ENCODE measurements at places on chromosomes 13 and 19.

GRCh38 chr13:71632721-71633120 is 234.3 kb downstream of the DACH1 start:
- DNase-seq: no peak

- no peak for DNase-seq
Observed at GRCh38 chr19:6103217-6103644, 7.1 kb downstream of the RFX2 start.

- no peak for DNase-seq
Observed at GRCh38 chr19:47723581-47723940, 10.3 kb downstream of the EHD2 start.

DNA sequence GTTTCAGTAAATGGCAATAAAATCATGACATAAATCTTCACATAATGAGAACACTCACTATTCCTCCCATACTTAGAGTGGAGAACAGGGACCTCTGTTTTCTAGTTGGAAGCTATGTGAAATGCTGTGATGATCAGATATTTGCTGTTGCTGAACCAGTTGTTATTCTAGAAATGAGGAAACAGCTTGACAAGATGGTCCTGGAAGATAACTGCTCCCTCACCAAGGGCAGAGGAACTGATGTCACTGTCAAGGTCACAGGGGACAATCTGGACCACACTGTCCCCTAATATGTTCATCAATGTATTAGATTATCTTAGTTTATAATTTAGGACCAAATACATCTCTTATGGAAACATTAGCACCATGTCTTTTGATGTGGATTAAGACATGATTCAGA is 1173.3 kb downstream of the PCDH17 start:
- no peak for DNase-seq

DNA sequence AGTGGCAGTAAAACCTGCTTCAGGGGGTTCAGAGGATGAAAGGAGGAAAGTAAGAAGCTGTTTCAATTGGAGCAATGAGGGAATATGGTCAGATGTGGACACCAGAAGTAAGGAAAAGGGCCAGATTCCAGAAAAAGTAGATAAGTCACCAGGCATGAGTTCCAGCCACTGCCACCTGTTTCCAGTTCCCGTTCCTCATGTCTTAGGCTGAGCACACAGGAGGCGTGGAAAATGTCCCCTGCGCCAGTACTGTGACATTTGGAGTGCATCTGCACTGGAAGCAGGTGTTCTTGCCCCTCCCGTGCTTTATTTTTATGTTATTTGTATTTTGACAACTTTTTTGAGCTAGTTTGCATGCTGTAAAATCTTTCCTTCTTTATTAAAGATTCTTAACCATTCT is 25.3 kb downstream of the LMO7 start:
- no peak for DNase-seq

DNA sequence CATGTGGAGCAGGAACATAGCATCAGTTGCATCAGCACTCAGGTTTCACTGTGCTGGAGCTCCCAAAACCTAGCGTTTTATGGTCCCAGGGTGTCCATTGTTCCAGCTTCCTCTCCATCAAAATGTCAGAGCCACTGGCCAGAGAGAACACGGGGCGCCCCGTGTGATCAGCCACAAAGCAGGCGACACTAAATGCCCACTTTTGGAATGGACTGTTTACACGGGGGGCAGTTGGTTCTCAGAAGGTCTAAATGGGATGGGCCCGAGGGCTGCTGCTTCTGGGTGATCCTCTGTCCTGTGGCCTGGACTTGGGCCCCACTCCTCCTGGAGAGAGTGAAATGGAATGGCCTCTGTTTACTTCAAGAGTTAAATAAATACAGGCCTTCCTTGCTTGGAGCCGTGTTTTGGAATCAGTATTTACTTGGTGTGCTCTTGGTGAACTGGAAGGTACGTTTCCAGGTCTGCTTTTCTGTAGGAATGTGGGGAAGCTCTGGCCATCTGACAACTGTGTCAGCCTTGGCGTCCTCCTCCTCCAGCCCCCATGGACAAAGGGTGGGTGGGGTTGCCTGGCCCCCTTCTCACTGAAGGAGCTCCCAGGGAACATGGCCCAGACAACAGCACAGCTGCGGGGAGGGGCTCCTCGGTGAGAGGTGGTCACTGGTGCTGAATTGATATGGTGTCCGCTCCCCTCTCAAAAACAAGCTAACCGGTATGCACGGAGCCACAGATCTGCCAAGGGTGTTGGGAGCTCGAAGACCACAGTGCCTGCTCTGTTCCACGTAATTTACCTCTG is 16.1 kb upstream of the MCF2L start:
- peak; percentile 15 for DNase-seq

GRCh38 chr19:37931881-37932655 is 25.1 kb downstream of the SIPA1L3 start:
- peak; percentile 95 for DNase-seq

DNA sequence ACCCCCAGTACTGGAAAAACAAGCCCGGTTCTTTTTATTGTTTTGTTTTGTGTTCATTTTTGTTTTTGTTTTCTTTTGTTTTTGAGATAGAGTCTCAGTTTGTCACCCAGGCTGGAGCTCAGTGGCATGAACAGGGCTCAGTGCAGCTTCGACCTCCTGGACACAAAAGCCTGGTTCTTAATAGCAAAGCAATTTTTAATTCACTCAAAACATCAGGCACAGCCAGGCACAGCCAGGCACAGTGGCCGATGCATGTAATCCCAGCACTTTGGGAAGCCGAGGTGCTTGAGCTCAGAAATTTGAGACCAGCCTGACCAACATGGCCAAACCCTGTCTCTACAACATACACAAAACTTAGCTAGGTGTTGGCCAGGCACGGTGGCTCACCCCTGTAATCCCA is 30.7 kb downstream of the INSR start:
- no peak for DNase-seq

DNA sequence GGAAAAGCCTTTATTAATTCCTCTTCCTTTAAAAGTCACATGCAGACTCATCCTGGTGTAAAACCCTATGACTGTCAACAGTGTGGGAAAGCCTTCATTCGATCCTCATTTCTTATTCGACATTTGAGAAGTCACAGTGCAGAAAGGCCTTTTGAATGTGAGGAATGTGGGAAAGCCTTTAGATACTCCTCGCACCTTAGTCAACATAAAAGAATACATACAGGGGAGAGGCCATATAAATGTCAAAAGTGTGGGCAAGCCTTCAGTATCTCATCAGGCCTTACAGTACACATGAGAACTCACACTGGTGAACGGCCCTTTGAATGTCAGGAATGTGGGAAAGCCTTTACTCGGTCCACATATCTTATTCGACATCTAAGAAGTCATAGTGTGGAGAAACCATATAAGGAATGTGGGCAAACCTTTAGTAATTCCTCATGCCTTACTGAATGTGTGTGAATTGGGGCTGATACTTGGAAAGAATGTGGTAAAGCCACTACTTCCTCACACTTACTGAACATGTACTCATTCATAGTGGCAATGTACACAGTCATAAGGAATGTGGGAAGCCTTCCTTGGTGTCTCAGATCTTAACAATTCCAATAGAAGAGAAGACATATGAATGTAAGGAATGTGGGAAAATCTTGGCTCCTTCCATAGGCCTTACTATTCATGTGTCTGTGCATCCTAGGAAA is 18.8 kb downstream of the ZNF559 start:
- no peak for DNase-seq

- no peak for DNase-seq
Observed at GRCh38 chr13:51919531-51919930, 57.8 kb downstream of the CCDC70 start.

GRCh38 chr13:33402975-33403374 is 117.4 kb upstream of the STARD13 start:
- no peak for DNase-seq

- peak; percentile 92 for DNase-seq
Observed at GRCh38 chr19:38543807-38544568, 73.8 kb downstream of the MAP4K1 start.

DNA sequence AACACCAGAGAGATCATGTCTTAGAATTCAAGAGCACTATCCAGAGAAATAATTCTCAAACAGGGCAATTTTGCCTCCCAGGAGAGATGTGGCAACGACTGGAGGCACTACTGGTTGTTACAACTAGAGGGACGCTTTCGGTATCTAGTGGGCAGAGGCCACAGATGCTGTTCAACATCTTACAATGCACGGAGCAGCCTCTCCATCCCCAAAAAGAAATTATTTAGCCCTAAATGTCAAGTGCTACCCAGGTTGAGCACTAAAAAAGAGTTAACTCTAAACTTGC is 78.6 kb downstream of the ABCC4 start:
- no peak for DNase-seq

GRCh38 chr13:36131931-36132297 is 732 bp upstream of the DCLK1 start:
- no peak for DNase-seq

DNA sequence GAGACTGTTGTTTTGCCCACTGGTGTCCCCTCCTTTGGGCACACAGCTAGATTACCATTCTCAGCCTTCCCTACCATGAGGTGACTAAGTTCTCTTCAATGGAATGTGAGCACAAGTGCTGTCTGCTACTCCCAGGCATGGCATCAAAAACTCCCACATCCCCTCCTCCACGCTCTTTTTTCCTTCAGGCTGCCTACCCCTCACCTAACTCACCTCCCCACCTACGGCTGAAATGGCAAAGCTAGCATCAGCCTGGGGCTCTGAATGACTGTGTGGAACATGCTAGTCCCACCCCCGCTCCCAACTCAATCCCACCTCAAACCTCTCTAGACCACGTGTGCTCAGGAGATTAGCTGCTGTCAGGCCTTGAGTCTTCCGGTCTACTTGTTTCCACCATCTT is 512.2 kb downstream of the DIAPH3 start:
- DNase-seq: no peak

DNA sequence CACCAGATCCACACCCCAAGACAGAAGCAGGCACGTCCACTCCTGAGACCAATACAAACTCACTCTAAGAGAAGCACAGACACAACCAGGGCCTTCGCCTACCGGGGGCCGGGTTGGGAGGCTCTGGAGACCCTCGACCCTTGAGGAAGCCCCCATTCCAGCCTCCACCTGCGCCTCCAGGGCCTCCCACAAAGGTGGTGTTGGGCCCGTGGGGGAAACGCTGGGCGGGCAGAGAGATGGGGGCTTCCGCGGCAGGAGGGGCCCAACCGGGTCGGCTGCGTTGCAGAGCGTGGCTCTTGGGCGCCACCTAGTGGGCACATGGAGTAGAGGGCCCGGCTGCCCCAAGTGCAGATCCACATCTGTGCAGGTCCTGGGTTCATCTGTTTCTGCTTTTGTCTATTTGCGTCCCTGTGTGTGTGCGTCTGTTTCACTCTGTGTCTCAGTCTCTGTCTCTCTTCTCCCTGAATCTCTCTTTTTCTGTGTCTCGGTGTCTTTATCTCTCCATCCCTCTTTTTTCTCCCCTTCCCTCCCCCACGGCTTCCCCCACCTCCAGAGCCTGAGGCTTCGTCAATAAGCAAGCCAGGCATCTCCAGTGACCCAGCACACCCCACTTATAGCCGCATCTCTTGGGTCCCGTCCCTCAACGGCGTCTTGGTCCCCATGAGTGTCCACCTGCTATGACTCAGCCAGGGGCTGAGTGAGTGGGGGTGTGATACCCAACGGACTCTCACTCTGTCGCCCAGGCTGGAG is 10.5 kb upstream of the TINCR start:
- DNase-seq: peak; percentile 50

GRCh38 chr19:20307127-20307526 is 140.1 kb downstream of the ZNF486 start:
- no peak for DNase-seq

DNA sequence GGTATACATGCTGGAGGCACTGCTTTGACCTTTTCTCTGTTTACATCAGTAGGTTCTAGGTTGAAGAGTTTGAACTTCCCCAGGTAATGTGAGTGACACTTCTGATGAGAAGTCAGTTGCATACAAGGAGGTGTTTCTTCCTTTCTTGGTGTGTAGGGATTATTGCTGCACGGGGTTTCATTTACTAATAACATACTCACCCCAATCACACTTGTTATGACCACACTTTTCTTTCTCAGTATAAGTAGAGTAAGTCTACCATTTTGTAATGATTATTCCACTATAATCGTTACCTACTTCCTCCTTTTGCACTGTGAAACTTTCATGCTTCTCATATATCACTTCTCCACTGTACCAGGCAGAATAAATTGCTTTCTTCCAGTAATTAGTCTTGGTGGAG is 138.0 kb downstream of the TNFSF13B start:
- DNase-seq: no peak

- DNase-seq: peak; percentile 86
Observed at GRCh38 chr19:12676384-12676792, 5.3 kb downstream of the DHPS start.

- DNase-seq: no peak
Observed at GRCh38 chr19:35498984-35499527, 8.8 kb upstream of the KRTDAP start.

DNA sequence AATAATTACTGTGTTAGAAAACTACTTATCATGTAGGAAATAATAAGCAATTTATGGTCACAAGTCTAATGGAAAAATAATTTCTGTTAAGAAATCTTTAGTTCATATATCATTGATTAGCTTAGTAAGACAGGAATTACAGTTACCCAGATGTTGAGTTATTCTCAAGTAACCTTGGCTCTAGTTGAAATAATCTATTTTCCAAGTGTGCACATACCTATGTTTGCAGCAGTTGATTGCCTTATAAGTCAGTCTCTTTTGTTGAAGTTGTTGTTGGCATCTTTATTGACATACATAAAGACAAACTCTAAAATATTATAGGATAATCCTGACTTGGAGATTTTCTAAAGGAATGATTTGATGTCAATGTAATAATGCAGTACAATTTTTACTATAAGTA is 511.4 kb upstream of the KLF12 start:
- DNase-seq: no peak

DNA sequence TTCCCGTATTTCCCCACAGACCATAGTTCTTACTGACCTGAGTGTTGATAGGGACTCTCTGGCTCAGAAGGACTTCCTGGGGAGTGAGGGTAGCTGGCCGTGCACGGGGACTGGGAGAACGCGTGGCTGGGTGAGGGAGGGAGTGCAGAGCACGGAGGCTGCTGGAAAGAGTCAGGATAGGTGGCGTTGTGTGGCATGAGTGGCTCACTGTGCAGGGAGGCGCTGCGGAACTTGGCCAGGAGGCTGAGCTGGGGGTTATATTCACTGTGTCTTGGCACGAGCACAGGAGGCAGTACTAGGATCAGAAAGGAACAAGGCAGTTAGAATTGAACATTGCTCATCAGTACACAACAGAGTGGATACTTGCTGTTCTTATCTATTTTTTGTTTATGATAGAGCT is 47.4 kb downstream of the SMAD9 start:
- no peak for DNase-seq

GRCh38 chr13:73715911-73716510 is 418.2 kb downstream of the KLF12 start:
- no peak for DNase-seq

GRCh38 chr13:64446372-64446771 is 2783.8 kb downstream of the PCDH9 start:
- DNase-seq: no peak

GRCh38 chr19:47109541-47110375 is 3.8 kb downstream of the ZC3H4 start:
- no peak for DNase-seq
